Ovary (tissue), 10 donors: ENCODE measurements at places on chromosomes 16 and 17. TPM values are rescaled to one million over a fixed set of nuclear protein-coding genes. Genes with fewer than 3 reads are reported as not detected.

Gene WFIKKN1
- total RNA-seq, result 1.7 TPM

DNA sequence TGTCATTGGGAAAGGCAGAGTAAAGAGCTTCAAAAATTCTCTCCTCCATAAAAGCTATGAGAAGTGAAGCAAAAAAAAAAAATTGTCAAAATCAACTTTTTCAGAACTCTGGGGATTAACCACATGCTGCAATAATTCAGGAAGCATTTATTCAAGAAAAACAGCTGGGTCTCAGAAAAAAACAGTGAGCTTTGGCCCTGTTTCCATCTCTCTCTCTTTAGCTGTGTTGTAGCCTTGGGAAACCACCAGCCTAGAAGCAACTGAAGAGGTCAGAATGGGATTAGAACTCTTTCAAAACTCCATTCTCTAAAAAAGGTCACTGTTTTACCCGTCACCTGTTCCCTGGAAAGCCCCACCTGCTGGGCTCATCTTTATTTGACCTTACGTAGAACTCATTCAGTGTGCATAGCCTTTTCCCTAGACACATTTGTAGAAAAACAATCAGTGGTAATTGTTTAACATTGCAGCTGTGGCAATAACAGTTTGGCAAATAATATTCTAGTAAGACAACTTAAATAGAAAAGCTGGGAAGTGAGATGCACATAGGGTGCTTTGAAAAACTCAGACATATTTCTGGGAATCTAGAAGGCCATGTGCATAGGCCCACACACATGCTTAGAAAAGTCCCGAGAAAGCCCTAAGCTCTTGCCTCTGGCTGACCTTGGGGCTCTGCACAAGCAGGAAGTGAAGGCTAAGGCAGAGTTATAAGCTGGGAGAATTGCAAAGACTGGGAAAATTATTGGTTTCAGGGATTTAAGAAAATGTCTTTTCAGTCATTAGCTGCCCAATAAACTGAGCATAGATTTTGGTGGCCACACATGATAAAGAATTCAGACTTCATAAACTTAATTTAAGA is 18.0 kb downstream of the SLC5A11 start:
- no peak for DNase-seq

DNA sequence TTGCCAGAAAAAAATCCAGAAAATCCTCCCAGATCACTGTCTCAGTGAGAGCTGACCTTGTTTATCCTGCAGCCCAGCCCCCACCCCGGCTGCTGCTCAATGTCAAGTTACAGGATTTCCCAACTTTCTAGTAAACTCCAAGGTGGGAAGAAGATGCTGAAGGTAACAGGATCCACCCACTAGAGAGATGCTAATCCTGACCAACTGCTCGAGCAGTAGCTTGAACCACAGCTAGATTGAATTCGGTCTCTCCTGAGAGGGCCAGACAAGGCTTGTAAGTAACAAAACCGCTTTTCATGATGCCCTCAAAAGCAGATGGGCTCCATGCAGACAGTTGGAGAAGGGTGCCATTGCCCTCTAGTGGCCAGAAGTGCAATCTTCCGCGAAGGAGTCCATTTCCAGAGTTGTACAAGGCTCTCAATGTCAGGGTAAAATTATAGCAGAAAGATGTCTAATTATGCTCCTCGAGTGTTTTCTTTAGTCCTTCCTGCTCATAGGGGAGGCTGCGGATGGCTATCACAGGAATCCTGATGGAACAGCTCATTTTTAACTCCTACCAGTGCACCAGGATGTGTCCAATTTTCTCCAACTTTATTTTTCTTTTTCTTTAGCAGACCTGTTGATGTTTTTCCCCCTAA is 3.9 kb downstream of the CDH11 start:
- DNase-seq, result peak; percentile 84

DNA sequence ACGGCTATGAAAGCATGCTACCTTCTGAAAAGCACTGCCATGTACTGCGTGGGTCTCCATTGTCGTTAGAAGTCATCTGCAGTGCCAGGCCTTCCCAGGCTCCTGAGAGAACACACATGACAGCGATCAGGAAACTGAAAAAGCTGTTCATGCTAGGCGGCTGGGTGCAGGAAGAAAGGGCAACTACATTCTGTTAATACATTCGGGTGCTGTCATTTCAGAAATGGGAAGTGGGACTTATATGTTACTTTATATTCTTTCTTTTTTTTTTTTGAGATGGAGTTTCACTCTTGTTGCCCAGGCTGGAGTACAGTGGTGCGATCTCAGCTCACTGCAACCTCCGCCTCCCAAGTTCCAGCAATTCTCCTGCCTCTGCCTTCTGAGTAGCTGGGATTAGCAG is 19.9 kb downstream of the CFAP20 start:
- no peak for DNase-seq

DNA sequence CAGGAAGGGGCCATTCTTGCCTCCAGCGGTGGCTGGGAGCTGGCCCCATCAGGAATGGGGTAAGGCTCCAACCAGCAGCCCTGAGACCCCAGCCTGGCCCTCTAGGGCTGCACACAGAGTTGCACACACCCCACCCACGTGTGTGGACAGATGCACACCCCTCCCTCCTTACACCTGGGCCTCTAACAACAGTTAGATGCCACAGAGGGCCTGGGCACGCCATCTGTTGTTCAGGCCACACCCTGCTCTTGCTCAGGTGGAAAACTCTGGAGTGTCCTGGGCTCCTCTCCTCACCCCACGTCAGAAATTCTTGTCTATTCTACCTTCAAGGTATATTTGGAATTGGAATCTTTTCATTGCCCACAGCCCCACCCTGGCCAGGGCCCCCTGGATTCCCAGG is 13.3 kb upstream of the RAI1 start:
- DNase-seq, result no peak
